ENCODE measurements at places on chromosomes 7 and 10.

DNA sequence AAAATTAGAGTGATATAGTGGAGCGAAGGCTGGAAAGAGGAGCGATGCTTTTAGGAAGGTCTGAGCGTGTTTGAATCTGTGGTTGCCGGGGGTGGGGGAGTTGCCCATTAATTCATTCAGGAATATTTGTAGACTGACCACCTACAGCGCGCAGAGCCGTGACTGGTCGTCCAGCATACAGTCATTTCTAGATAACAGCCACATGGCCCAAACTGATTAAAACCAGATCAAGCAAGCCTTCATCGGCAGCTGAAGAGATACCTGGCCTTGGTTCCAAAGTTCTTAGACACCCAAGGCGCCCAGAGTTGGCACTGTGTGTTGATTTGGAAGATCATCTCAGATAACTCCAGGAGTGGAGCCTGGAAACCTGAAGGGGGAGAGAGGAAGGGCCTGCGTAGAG lies 1.7 kb downstream of the PROSER2 start:
- DNase-seq = no peak

- DNase-seq = no peak
Measured at GRCh38 chr7:130444234-130444633, 3.4 kb upstream of the CEP41 start.

DNA sequence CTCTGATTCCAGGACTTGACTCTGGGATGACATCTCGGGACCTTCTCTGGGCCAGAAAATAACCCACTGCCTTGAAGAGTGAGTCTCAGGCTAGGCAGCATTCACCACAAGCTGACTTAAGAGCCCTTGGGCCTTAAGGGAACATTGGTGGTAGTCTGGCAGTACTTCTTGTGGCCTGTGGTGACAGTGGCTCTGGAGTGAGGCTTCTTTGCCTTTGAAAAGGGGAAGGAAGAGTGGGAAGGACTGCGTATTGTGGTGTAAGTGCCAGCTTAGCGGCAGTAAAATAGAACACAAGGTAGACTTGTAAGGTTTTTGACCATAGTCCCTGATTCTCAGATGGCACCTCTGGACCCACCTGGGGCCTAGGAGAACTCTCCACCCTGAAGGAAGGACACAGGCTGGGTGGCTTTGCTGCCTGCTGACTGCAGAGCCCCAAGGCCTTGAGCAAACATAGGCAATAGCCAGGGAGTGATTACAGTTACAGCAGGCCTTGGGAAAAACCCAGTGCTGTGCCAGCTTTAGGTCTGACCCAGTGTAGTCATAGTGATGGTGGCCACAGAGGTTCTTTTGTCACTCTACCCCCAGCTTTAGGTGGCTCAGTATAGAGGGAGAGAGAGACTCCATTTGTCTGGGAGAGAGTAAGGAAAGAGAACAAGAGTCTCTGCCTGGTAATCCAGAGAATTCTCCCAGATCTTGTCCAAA lies 483.9 kb downstream of the SH2D4B start:
- no peak for DNase-seq

DNA sequence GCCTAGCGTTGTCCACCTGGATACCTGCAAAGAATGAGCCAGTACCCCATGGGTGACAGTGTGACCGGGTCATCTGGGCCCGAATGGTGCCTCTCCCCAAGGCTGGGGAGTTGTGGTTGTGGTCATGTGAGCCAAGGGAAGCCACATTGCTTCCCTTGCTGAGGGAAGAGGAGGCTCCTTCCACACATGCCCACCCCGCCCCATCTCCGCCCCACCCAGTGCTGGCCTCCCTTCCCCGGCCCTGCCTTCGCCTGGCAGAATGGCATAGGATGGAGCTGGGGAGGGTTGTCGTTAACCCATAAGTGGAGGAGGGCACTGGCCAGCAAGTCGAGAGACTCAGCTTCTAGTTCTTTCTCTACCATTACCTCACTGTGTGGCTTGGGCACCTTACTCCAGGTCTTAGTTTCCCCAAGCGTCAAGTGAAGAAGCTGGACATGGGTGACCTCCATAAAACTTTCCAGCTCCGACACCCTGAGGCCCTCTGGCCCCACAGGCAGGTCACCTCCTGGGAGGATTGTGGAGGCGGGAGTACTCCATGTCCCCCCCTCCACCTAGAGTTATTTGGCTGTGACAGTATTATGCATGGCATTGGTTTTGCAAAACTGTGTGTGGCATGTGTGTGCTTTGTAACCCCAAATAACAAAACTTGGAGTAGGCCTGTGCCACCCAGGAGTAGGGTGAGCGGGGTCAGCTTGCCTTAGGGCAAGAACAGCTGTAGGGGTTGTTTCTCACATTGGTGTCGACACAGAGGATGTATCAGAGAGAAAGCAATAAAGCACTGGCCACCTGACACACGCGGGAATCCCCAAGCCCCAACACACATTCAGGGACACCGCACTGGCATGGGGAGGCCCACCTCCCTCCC lies 90.5 kb upstream of the MACROH2A2 start:
- no peak for DNase-seq

DNA sequence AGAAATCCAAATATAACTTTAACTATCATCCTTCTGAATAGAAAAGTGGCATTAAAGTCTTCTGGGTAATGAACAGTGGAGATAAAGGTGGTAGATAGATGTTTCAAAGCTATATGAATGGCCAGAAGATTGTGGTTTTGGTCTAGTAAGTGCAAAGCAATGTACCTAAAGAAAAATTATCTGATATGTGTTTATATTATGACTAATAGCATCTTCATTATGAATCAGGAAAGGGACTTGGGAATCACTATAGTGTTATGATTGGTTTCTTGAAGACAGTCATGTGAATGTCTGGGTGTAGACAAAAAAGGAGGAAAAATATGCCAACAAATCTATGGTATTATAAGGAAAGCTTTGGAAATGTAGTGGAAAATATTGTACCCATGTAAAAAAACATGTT lies 3.0 kb downstream of the ZNF518A start:
- DNase-seq = no peak

- DNase-seq = no peak
Measured at GRCh38 chr10:12350925-12351324, 1.6 kb downstream of the CAMK1D start.

DNA sequence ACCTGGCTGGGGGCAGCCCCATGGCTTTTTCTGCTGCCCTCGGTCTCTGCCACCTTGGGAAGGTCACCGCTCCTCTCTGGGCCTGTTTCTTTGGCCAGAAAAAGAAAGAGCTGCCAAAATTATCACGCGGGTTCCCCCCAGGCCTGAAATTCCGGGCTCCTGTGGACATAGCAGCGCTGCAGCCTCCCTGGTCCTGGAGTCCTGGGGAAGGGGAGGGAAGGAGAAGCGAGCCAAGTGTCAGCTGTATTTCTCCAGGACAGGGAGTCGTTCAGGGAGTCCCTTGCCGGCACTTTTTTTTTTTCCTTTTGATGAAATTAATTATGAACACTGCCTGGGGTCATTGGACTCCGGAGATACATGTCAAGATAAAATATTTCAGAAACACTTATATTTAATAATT lies 152.3 kb upstream of the GPR26 start:
- DNase-seq = no peak

GRCh38 chr10:50417486-50417885 lies 166.2 kb upstream of the ASAH2 start:
- no peak for DNase-seq

GRCh38 chr7:132553031-132553430 lies 23.2 kb downstream of the PLXNA4 start:
- no peak for DNase-seq

DNA sequence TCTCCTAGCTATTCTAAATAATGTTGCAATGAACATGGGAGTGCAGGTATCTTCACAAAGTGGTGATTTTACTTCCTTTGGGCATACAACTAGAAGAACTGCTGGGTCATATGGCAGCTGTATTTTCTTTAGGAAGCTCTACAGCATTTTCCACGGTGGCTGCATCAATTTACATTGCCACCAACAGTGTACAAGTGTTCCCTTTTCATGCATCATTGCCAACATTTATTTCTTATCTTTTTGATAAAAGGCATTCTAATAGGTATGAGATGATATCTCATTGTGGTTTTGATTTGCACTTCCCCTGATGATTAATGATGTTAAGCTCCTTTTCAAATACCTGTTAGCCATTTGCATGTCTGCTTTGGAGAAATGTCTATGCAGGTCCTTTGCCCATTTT lies 52.6 kb downstream of the NT5C2 start:
- DNase-seq = no peak

DNA sequence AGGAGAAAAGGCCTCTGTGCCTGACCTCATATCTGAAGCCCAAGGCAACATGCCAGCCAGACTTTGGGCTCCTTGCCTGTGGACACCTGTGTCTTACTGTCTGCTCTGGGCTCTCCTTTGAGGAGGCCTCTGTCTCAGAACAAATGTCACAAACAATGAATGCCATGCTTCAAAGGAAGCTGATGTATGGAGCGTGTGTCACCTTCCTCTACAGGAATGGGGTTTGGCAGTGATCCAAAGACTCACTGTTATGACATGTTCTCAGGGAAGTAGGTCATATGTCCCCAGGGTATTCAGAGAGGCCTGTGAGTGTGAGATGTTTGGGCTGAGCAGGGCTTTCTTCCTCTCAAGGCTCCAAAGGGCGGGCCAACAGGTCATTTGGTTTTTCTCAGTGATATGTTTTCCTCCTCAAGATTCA lies 38.4 kb downstream of the PTPRE start:
- DNase-seq = no peak

DNA sequence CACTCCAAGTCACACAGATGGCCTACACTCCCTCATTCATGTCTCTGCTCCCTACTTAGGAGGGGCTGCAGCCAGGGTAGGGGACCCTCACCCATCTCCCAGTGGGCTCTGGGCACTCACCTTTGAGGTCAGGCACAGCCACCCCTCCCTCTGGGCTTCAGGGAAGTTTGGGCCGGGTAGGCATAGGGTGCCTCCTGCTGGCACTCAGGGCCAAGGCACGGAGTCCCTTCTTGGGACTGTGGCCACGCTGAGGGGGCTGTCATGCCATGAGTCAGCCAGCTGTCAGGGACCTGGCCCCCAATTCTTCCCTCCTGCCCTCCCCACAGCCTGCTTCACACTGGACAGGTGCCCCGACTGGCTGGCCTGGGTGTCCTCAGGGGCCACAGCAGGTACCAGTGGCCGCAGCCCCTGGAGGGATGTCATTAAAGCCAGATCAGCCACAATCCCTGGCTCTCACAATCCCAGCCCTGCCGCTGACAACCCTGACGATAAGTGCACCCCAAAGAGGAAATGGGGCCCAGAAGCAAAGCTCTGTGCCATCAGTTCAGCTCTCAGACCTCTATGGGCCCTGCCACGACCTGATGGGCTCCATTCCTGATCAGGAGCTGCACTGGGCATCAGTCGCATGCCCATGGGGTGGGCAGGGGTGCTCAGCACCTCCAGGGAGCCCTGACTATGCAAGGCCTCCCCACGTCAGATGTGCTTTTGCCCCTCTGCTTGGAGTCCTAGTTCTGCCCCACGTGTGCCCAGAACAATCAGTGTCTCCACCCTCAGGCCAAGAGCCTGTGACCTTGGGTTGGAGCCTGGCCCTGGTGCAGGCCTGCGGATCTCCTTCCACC lies 34.1 kb upstream of the RET start:
- no peak for DNase-seq

GRCh38 chr7:24436131-24436920 lies 136.9 kb upstream of the PALS2 start:
- DNase-seq = no peak

DNA sequence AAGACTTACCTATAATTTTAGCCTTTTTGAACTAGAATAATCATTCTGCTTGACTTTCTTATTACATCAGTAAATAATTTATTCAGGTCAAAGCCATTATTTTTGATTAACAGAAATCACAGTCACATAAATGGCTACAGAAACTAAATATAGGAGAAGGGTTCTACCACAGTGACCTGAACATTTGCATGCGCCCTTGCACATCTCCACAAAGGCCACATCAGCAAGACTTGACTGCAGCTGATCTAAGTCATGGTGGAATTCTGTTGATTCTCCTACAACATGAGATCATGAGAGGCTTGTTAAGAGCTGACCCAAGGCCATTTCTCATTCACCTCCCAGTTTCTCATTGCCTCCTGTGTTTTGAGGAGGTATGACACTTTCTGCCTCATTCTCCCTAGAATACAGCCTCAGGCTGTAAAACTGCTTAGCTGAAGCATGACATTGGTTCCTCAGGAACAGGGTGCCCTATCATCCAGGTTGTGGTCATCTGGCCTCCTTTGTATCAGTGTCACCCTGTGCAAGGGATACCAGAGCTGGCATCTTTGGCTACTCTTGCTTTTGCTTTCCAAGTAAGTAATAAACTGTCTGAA lies 6.7 kb upstream of the IMMP2L start:
- no peak for DNase-seq

- no peak for DNase-seq
Measured at GRCh38 chr7:151167197-151167961, at the start of gene GBX1. Gene GBX1, minus strand, starts transcription at chr7:151167694. Its CDS starts 146 bp downstream, at chr7:151167548.

Measured in spleen (tissue), 13 donors.